ENCODE measurements at places on chromosomes 3 and 15.

DNA sequence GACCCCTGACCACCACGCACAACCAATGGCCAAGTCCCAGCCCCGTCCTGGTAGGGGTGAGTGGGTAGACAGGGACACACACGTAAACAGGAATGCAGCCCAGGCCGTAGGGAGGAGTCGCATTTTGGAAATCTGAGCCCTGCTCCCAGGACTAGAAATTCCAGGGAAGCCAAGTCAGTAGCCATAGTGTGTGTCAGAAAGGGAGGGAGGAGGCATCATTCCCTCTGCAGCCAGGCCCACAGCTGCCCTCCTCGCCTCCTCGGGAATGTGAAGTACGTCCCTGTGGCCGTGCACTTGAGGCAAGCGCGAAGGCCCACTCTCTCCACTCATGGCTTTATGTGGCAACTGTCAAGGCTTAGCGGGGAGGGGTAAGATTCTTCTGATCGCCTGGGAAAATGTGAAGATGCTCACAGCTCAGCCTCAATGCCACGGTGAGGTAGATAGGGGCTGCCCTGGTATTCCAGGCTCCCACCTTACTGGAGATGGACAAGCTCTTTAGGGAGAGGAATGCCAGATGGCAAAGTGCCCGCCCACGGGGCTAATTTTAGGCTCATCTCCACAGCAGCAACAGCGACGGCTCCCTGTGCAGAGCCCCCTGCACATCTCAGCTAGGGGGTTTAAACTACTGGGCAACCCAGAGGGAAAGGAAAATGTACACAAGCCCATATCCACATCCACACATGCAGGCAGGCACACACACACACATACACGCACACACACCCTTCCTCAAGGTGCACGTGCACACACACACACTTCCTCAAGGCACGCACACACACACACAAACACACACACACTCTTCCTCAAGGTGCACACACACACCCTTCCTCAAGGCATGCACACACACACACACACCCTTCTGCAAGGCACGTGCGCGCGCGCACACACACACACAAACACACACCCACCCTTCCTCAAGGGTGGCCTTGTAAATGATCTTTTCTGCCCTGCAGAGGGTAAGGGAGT is 65.5 kb downstream of the ADCY5 start:
- no peak for DNase-seq

GRCh38 chr15:57025264-57025926 is 107.0 kb downstream of the TCF12 start:
- DNase-seq, result peak; percentile 18

GRCh38 chr3:127847236-127847720 is 25.0 kb upstream of the MGLL start:
- DNase-seq, result no peak

DNA sequence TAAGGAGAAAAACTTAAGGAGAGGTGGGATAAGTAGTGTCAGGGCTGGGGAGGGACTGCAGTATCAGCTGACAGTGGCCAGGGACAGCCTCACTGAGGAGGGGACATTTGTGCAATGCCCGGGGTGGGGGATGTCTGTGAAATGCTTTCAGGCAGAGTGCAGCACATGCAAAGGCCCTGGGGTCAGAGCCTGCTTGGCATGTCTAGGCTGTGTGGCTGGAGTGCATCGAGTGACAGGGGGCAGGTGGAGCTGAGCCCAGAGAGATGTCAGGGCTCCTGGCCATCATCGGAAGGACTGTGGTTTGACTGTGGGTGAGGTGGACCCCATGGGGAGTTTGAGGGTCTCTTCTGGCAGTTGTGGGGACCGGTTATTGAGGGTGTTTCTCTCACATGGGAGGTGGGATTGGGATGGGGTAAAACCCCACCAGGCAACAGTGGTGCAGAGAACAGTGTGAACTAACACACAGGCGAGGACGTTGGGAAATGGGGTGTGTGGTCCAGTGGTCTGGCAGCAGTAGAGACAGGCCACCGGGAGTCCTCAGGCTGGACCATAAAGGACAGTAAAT is 61.2 kb downstream of the FBLN2 start:
- DNase-seq, result no peak

DNA sequence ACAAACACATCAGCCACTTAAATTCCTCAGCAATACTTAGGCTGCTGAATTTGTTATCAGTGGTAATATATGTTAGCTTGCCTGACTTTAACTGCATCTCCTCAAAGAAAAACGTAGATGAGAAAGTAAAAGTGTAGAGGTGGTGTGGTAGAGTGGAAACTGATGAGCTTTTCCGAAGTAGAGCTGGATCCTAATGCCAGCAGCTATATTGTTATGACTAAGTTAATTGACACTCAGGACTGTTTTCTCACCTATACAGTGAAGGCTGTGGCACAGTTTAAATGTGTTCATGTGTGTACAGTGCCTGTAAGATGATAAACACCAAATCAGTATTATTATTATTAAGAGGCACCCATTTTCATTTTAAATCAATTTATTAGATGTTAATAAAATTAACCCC is 174.9 kb downstream of the TNIK start:
- DNase-seq, result no peak

GRCh38 chr15:69536726-69537512 is 84.3 kb downstream of the RPLP1 start:
- no peak for DNase-seq

GRCh38 chr3:185931777-185932612 is 5.8 kb downstream of the TRA2B start:
- DNase-seq, result no peak

DNA sequence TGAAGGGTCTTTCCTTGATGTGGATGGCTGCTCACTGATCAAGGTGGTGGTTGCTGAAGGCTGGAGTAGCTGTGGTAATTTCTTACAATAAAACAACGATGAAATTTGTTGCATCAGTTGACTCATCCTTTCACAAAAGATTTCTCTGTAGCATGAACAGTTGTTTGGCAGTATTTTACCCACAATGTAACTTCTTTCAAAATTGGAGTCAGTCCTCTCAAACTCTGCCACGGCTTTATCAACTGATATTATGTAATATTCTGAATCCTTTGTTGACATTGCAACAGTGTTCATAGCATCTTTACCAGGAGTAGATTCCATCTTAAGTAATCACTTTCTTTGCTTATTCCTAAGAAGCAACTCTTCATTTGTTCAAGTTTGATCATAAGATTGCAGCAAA is 252.6 kb downstream of the UBE2E2 start:
- peak; percentile 57 for DNase-seq

DNA sequence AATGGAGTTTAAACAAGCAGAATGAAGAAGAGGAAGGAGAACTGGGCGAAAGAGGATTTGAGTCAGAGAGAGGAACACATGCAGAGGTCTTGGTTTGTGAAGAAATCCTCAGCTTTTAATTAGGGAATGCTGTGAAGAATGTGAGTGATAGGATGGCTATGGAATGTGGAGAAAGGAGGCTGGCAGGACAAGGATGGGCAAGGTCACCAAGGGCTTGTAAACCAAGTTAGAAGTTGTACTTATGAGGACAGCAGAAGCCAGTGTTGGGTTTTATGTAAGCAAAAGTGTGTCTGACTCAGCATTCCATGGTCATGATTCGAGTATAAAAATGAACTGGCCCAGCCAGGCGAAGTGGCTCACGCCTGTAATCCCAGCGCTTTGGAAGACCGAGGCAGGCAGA is 60.0 kb upstream of the IL12A start:
- DNase-seq, result peak; percentile 83

GRCh38 chr3:71907996-71908395 is 123.0 kb upstream of the PROK2 start:
- DNase-seq, result no peak

- no peak for DNase-seq
These were observed 23.2 kb downstream of the CCR9 start for GRCh38 chr3:45909542-45909941.
